ENCODE measurements at places on chromosomes 16 and 17. TPM values are rescaled to one million over a fixed set of nuclear protein-coding genes. Genes with fewer than 3 reads are reported as not detected.

GNG13 gene
- not detected for total RNA-seq

HOXB3 gene
- total RNA-seq = 9.7 TPM

PDF gene
- total RNA-seq = 16.9 TPM

MT2A gene
- total RNA-seq = 114 TPM

GPR142 gene
- total RNA-seq = not detected

PIP4K2B gene
- 56.8 TPM for total RNA-seq

P2RX5 gene
- 1.2 TPM for total RNA-seq

KRTAP3-1 gene
- total RNA-seq = not detected

MT1G gene
- total RNA-seq = not detected

NPIPA8 gene
- total RNA-seq = not detected
